ENCODE measurements at places on chromosomes 6 and 20.

- no peak for DNase-seq
These were observed 28.5 kb downstream of the SLC35D3 start for GRCh38 chr6:136950436-136951126.

DNA sequence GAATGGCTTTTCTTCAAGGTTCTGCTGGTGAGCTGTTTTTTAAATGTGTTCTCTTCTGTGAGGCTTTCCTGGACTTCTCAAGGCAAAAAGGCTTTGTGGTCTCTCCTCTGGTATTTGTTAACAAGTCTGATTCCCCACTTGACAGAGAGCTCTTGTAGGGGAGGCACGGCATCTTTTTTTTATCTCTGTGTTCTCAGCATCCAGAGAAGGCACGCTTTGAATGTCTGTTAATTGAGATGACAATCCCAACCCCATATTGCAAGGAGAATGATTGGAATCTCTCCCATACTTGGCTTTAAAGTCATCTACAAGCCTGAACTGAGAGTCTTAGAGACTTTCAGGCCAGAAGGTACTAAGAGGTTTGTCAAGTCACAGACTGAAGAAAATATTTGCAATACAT, 22.6 kb downstream of the EDN1 start:
- no peak for DNase-seq

- DNase-seq, result no peak
These were observed 23.9 kb upstream of the MICB start for GRCh38 chr6:31473780-31474761.

DNA sequence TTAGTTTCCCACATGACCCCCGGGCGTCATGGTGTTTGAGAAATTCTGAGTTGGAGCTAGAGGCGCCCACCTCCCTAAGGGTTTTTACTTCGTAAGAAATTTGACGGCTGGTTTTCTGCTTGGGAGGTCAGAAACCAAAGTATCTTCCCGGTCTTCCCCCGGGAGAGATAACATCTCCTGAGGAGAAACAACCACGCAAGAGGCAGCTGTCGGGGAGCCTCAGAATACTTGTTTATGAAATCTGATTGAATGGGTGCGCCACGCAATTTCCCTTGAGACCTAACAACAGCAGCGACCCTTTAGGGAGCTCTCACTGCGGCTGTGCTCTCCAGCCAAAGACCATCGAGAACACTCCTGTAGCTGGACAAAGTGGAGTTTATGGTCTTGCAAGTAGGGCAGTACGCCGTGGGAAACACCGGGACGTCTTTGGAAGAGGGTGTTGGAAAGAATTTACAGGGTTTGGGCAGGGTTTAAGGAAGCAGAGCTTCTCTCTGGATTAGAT, 608 bp upstream of the EIF2S2 start:
- no peak for DNase-seq

DNA sequence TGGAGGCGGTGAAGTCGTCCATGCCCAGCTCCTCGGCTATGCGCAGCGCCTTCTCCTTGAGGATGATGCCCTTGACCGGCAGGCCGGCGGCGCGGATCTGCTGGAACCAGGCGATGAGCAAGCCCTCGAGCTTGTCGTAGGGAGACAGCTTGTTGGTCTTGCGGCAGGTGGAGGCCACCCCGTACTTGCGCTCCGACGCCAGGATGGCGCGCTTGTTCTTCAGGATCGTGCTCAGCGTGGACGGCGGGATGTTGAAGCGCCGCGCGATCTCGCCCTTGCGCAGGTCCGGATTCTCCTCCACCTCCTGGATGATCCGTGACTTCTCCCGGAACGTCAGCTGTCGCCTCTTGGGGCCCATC, 435 bp downstream of the CENPB start:
- DNase-seq, result no peak
